ENCODE measurements at places on chromosomes 12 and 14.

DNA sequence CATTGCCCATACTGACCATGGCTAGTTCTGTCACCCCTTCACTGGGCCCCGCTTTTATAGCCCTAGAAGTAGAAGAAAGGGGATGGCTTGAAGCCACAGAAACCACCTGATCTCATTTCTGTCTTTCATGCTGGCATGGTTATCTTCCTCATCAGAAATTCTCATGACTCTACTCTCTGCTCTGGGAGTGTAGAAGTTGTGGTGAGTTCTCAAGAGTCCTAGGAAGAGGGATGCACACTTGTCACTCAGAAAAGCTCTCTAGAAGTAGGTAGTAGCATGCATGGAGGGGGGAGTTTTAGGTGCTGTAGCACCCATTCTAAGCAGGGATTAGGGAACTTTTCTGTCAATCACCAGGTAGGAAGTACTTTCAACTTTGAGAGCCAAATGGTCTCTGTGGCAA, 6.1 kb upstream of the CMA1 start:
- no peak for DNase-seq

DNA sequence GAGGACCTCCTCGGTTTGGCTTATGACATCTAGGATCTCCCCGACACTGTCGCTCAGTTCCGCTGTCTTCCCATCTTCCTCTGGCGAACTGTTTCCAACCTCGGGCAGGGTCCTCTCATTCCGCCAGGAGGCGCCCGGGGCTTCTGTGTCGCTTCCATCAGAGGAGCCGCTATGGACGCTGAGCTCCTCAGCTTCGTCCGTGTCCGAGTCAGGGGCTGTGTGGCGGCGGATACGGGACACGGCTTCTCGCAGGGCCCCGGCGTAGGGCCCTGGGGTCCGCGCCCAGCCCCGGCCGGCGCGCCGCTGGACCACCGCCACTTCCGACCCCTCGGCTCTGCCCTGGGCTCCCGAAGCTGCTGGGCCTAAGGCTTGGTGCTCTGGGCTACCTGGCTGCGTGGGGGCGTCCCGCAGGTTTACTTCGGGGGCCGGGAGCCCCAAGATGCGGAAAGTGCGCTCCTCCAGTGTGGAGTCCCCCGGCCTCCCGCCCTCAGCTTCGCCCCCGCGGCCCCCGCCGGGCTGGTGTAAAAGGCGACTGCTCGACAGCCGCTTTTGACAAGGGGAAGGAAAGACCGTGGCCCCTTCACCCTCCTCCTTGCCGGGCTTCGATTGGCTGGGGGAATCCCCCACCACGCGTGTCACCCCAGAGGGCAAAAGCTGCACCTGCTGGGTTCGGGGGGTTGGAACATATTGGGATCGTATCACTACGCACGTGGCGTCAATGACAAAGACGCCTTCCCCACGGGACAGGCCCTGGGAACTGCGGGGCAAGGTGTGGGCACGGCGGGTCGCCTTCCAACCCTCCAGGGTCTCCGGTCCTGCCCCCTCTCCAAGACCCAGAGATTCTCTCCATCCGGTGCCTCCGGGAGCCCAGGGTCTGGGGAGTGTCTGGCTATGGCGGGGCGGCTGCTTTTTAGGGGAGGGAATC, 2.1 kb downstream of the DDN start:
- DNase-seq, result peak; percentile 41

DNA sequence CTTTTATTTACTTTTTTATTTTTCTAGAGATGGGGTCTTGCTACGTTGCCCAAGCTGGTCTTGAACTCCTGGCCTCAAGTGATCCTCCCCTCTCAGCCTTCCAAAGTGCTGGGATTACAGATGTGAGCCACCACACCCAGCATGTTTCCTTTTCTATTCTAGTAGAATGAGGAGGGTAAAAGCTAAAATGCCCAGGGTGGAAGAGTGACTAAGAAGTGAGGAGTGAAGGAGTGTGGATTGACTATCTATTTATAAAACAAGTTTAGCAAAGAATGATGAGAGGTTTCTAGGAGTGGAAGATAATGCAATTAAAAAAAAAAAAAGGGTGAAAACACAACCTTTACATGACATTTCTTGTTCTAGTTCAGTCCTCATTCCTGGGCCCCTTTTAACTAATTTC, 29.8 kb upstream of the PKP2 start:
- no peak for DNase-seq

GRCh38 chr14:85907536-85907935, 377.6 kb downstream of the FLRT2 start:
- no peak for DNase-seq

DNA sequence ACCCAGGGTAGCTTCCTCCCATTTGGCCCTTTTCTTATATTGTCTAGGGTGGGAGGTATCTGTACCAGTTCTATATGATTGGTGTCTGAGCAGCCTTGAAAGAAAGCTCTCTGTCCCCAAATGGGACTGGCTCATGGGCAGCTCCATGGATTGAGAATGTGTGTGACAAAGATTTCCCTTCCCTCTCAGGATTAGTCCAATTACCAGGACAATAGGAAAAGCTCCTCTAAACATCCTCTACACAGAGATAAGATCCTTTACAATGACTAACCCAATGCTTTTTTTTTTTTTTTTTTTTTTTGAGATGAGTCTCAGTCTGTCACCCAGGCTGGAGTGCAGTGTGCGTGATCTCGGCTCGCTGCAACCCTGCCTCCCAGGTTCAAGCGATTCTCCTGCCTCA, 112.1 kb downstream of the SLC35F4 start:
- DNase-seq, result no peak

Measured in CD4-positive, alpha-beta T cell treated with Interleukin-4 for 4 hours (primary cell).